ENCODE measurements at places on chromosomes 12 and 14.

DNA sequence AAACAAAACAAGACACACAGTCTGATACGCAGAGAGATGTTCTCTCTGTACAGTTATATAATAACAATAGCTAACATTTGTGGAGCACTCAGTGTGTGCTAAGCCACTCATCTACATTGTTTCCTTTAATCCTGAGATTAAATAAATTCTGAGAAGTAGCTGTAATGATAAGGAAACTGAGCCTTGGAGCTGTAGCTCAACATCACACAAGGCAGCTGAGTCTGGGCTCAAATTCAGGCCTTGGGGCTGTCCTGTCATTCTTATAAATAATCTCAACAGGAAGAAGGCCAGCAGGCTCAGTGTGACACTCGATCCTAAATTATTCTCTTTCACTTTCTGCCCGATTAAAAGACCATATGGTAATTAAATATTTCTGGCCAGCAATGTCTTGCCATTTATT lies 24.5 kb downstream of the CDKN1B start:
- no peak for DNase-seq

- DNase-seq, result no peak
Measured at GRCh38 chr12:16159571-16159970, 117.9 kb downstream of the SLC15A5 start.

DNA sequence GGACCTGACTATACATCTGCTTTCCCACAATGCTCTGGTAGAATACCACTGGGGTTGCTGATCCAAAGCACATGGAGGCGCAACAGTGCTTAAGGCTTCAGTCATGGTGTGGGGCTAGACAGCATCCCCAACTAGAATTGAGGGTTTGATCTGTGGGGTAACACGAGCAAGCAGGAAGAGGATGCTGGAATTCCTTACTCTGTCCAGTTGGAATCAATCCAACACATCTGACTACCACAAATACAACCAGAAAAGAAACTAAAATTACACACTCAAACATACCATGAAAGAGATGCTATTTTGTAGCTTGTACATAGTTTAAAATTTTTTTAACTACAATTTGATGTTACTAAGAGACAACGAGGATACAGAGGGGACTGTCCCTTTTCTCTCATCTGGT lies 40.4 kb upstream of the GTF2A1 start:
- DNase-seq, result no peak

GRCh38 chr12:11970155-11970520 lies 100.6 kb upstream of the BCL2L14 start:
- DNase-seq, result no peak

- no peak for DNase-seq
Measured at GRCh38 chr12:124715121-124715990, 147.9 kb upstream of the NCOR2 start.

Measured in CD4-positive, CD25-positive, alpha-beta regulatory T cell (primary cell).